ENCODE measurements at places on chromosomes 11 and 22.

GRCh38 chr22:27915986-27916385 lies 3.1 kb downstream of the PITPNB start:
- DNase-seq = no peak

DNA sequence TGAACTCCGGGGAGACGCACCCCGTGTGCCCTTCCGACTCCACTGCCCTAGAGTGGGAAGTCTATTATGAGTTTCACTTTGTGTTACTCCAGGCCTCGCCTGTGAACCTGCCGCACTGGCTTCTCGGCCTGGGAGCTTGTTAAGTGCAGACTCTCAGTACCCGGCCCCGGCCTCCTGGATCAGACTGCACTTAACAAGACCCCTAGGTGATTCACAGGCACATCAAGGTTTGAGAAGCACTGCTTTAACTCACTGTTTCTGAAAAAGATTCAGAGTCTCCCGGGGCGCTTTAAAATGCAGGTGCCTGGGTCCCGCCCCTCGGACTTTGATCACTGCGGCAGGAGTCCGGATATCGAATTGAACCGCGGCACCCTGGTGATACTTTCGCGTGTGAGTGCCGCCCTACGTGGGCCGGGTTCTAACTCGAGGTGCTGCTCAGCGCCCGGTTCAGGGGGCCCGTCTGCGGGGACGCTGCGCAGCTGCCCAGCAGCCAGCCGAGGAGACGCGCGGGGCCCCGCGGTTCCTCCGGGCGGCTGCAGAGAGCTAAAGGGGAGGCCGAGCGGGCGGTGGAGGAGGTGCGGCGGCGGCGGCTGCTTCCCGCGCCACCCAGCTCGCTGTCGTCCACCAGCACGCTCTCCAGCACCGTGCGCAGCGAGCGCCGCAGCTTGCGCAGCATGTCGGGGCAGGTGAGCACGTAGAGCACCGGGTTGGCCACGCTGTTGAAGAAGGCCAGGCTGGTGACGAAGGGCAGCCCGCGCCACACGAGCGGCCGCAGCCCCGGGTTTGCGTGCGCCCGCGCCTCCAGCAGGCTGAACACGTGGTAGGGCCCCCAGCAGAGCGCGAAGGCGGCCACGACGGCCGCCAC lies 3.4 kb downstream of the PTGDR2 start:
- DNase-seq = no peak

DNA sequence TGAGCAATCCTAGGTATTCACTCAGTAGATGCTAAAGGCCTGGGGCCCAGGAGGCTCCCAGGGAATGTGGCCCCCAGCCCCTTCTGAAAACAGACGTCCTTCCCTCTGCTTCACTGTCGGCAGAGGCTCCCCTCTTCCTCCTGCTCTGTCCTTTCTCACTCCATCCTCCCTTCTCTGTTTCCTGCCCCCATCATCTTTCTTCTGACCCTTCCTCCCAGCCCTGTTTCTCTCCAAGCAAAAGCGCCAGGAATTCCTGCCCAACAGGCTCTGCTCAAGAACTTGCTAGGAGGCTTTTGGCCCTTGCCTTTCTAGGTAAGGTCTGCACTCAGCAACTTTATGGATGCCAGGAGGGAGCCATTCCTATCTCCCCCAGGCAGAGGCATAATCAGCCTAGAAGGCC lies 300.5 kb downstream of the NTM start:
- no peak for DNase-seq

GRCh38 chr11:66264383-66264782 lies 4.1 kb upstream of the RAB1B start:
- no peak for DNase-seq

DNA sequence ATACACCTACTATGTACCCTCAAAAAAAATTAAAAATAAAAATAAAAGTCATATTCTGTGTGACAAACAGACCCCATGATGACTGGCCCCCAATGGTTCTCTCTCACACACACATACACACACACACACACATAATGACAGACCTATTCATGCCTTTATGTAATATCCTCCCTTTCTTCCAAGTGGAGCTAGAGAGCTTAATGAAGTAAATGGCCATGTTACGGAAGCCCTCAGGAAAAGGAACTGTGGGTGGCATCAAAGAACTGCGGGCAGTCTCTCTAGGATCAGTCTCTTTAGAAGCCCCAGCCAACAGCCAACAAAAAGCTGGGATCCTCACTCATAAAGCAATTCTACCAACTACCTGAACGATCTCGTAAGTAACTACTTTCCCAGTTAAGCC lies 125.5 kb downstream of the SIK3 start:
- no peak for DNase-seq
